ENCODE measurements at places on chromosomes 4 and X.

DNA sequence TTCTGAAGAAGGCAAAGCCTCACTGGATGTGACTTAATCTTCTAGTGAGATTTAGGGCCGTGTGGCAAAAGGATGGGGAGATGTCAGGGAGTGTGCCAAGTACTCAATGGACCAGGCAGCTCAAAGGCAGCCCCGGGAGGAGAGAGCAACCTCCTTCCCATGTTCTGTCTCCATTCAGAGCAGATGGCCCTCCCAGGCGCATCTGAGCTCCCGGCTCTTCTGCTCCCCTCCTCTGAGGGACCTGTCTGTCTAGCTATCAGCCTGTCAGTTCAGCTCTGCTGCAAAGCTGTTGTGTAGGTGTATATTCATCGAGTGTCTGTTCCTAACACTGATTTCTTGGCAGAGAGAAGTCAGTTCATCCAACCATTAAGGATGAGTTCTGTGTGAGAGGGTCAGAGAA, 10.9 kb upstream of the PORCN start:
- no peak for DNase-seq

DNA sequence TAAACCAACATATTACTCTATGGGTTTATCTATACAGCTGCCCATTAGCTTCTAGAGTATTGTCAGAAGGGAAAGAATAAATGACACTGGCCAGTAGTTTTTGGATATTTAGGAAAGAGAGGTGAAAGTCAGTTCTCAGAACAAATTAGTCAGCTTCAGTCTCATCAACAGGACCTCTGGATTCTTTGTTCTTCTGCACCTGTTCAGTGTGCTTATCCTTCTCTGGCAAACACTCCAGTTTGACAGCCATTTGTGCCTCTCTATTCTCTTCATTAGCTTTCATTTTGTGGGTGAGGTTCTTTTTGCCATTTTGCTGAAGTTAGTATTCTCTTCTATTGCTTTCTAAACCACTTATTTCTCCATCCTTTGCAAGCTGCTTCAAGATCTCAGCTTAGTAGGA, 107.0 kb downstream of the PCDH18 start:
- no peak for DNase-seq

DNA sequence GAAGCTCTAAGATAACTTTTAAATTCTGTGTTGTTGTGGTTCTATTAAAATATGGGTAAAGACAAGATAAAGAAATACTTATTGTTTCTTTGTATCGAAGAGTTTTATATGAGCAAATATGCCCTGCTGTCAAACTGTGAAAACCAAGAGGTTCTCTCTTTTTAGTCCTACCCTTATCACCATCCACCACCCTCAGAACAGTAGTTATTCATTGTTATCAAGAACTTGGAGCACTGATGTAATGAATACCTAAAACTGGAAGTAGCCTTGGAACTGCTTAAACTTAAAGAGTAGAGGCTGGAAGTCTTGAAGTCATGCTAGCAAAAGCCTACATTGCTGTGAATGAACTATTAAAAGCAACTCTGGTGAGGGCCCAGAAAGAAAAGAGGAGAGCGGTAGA, 9.2 kb downstream of the PIR start:
- no peak for DNase-seq

DNA sequence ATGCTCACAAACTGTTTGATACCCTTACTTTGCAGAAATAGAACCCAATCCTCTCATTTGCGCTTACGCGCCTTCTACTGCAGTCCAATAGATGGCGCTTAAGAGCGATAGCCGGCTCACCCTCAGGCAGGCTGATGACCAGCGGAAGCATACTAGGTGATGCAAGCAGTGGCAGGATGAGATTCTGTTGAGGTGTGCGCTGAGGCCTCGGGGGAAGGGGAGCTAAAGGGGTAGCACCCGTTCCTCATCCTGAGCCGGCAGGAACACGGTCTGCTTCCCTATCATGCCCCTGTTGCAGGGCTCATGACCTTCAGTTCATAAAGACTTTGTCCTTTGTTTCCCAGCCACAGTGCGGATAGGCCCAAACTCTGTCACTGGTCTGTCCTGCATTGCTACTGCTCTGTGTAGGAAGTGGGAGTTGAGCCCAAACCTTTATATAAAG, 628.9 kb downstream of the TLL1 start:
- DNase-seq: no peak

Measured in stimulated activated CD8-positive, alpha-beta memory T cell treated with anti-CD3 and anti-CD28 coated beads, Interleukin-4, amount 100 ng/mL, for 1 hour (primary cell).